ENCODE measurements at places on chromosomes 7 and 10.
A peak's percentile ranks its signal among the peaks of the same experiment; 100 is the strongest.

DNA sequence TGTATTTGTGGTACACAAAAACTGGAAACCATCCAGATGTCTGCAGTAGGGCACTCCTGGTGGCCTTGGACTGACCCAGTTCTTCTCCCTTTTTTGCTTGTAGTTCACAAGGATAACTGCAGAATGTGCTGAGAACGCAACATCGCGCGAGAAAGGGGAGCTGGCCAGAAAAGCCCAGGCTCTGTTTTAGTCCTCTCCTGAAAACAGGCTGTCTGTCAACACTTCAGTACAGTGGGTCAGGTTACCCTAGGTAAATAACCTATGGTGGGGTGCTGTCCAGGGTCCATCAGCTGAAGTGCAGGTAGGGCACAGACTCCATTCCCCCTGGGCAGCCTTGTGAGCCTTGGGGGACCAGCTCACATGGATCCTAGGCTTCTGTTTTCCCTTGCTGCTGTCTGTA lies 495.8 kb downstream of the MDFIC start:
- no peak for DNase-seq

DNA sequence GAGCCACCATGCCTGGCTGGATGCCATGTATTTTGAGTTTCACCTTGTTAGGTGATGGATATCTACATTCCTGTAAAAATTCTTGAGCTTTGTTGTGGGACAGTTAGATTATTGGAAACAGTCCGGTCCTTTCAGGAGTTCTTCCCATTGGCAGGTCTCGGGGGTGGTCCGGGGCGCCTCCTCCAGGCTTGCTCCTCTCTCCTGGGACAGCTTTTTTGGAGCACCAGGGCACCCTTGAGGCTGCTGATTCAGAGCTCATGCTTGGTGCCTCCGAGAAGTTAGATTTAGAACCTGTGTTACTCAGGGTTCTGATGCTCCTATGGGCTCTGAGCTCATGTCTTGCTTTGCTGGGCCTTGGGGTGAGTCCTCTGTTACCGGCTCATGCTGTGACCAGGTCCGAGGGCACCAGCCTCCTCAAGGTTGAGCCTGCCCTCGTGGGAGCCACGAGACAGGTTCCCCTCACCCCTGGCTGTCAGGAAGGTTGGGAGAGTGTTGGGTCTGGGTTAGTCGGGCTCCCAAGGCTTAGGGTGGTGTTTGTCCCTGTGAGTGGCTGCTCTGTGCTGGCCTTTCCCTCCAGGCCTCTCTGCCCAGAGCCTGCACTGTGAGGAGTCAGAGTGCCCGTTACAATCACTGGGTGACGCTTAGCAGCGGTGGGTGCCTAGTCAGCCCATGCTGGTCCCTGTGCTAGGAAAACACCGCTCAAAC lies 6.0 kb downstream of the SPRN start:
- DNase-seq: no peak

DNA sequence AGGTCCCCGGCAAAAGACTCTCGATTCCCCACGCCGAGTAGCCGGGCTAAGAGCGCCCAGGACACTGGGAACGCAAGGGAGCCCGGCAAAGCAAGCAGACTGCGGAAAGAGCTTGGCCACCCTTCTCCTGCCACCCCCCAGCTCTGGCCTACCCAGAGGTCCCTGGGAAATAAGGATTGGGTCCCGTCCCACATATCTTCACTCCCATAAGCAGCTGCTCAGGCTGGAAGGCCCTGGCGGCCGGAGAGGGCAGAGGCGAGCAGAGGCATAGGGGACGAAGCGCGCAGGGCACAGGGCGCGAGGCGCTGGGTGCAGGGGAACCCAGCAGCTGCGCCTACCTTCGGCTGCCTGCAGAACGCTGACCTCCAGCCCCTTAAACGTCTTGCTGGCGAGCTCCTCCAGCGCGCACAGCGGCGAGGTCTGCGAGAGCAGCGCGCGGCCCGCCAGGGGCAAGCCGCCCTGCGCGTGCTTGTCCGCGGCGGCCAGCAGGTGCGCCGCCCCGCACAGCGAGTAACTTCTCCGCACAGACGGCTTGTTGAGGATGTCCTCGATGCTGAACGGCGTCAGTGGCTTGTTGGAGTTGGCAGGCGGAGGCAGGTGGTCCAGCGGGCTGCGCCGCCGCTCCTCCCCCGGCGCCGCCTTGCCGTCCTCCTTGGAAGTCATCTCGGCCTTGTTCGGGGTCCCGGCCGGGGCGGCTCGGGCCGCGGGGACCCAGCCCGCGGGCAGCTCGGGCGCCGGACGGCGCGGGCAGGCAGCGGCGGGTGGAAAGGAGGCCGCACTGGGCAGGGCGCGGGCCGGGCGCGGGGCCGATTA lies 904 bp downstream of the LBX1 start:
- DNase-seq: no peak

DNA sequence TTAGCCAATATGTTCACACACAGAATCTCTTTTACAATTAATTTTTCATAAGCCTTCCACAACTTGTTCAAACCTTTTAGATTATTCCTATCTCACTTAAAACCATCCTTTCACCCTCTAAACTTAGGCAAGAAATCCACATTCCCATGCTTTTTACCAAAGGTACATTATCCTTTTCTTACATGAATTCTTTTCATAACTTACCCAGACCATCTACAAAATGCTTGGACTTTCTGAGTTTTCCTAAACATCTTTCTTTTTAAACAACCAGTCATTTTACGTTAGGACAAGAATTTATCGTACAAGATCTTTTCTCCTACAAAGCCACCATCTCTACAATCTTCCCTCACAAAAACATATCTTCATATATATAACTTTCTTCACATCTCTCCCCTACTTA lies 18.8 kb upstream of the GARS1 start:
- no peak for DNase-seq

DNA sequence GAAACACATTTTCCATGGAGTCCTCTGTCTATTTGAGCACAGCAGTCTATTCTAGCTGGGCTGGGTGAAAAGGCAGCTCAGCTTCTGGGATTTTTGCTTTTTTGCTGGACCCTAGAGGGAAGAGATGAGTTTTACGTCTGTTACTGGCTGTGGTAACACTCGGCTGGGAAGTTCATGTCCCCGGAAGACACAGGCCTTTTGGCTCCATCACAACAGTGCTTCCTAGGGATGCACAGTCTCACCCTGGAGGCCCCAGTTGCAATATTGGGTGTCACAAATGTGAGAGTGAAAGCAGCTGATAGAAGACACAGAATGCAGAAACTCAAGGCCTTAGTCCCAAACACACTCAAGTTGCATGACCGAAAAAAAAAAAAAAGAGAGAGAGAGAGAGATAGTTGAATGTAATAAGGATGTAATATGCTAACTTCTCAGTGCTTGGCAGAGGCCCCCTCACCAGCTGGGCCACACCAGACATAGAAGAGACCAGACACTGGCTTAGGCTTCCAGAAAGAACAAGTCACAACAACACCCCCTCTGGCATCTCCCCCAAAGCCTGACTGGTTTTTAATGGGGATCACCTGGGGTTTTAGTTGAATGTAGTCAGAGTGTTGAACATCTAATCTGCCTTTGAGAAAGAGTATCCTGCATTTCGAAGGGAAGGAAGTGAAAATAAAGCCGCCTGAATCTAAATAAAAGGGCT lies 545.4 kb upstream of the FZD8 start:
- no peak for DNase-seq

- DNase-seq: no peak
Measured at GRCh38 chr10:79136236-79137005, 67.7 kb downstream of the ZMIZ1 start.

DNA sequence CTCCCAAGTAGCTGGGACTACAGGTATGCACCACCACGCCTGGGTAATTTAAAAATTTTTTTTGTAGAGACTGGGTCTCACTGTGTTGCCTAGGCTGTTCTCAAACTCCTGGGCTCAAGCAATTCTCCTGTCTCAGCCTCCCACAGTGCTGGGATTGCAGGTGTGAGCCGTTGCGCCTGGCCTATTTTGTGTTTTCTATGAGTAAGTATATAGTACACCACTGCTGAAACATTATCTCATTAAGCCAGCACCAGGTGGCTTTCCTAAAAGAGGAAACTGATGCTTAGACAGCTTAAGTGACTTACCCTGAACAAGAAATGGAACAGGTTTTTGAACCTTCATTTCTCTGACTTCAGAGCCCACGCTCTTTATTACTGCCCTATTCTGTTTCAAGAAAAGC lies 7.8 kb upstream of the PTPN12 start:
- no peak for DNase-seq

DNA sequence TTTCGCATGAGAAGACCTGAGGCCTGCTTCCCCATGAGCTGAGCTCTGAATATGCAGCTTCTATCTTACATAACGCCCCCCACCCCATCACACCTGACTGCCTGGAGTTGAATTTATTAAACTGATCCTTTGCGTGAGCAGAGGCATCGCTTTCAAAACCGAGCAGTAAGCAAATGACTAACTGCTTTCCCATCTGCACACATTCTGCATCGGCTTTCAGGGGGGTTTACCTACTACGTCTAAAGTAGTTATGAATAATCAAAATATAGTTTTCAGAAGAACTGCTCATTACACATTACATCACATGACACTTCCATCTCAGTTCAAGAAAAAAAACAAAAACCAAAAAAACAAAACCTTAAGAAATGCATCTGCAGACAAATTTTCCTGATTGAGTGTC lies 54.7 kb upstream of the EGR2 start:
- no peak for DNase-seq

- DNase-seq: no peak
Measured at GRCh38 chr10:23200997-23201652, 9.0 kb downstream of the PTF1A start.

DNA sequence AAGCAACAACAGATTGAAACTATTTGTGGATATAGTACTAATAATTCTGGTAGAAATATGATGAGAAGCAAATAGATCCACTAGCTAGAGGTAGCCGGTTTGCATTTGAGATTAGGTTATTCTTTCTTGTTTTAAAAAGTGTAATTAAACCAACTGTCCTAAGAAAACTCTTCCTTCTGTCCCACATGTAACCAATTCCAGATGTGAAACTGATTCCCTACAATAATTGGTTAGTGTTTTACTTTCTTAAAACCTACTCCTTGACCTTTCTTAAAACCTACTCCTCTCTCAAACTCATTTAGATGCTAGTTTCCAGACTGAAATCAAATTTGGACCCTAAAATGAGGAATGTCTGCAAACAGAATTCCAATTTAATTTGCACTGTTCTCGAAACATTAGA lies 521.5 kb downstream of the SUGCT start:
- DNase-seq: no peak

GRCh38 chr7:123846217-123846891 lies 1.4 kb downstream of the HYAL4 start:
- no peak for DNase-seq

DNA sequence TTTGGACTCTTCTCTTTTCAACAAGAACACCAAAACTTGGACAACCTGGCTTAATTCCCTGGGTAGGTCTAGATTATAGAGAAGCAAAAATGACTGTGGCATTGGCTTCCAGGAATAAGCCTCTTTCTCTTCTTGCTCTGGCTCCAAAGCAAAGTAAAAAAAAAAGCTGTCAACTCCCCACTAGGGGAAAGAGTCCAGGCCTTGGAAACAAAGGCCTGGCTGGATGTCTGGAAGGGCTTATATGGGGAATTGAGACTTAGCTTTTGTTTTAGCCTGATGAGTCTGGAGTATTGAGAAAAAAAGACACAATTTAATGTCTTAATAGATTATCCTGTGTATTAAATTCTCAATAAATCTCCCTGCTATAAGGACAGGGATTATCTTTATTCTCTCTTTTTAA lies 300.6 kb downstream of the SORCS3 start:
- no peak for DNase-seq

DNA sequence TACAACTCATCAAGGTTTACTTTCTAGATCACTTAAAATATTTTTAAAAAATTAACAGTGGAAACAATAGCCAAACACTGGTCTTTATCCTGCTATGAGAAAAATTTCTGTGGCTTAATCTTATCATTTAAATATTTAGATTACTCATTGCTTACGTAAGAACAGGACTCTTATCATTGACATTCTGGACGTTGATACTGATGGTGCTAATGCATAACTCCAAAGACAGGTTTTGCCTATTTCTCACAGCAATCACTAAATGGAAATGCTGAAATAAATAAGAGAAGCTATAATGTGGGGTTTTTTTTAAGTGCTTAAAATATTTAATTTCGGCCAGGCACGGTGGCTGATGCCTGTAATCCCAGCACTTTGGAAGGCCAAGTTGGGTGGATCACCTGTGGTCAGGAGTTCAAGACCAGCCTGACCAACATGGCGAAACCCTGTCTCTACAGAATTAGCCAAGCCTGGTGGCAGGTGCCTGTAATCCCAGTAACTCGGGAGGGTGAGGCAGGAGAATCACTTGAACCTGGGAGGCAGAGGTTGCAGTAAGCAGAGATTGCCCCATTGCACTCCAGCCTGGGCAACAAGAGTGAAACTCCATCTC lies 195.0 kb downstream of the HGF start:
- no peak for DNase-seq

DNA sequence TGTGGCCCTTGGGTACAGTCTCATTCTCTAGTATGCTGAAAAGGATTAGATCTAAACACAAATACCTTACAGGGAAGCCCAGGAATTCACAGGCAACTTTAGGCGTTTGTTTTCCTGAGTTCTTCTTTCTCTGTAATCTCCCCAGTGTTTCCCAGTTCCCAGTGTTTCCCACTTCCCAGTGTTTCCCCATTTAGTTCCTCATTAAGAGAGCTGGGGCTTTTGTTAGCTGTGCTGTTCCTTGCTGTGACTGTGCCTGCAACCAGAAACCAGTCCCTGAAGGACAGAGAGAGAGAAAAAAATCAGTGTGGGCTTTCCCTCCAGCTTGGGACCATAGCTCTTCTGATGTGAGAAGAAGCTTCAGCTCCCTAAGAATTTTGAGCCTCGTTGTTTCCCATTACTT lies 802.9 kb upstream of the COBL start:
- DNase-seq: no peak

DNA sequence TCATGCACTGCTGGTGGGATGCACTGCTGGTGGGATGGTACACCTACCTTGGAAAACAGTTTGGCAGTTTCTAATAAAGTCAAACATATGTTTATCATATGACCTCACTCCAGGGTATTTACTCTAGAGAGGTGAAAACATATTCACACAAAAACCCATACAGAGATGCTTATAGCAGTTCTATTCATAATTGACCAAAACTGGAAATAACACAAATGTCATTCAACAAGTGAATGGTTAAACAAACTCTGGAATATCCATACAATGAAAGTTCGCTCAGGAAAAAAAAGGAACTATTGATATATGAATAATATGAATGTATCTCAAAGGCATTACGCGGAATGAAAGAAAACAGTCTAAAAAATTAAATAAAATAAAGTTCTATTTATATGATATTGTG lies 19.5 kb downstream of the CCDC71L start:
- DNase-seq: no peak

GRCh38 chr7:585229-585711 lies 65.6 kb upstream of the PDGFA start:
- DNase-seq: peak; percentile 69

DNA sequence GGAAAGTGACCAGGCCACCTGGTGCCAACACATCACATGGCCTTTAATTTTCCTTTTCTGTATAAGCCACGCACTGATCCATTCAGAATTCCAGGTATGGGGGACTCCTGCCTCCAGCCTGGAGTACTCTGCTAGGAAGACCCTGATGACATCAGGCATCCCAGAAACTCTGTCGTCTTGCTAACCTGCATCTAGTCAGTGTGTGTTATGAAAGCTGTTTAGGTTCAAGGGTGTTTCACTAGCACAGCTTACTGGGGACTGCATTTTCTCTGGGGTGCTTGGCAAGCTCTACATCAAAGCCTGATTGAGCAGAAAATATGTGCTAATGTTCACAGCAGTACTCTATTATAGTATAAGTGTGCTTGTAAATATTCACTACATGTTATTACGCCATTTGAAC lies 100.6 kb upstream of the MGMT start:
- DNase-seq: no peak

GRCh38 chr10:97140902-97141745 lies 44.6 kb downstream of the SLIT1 start:
- no peak for DNase-seq

- DNase-seq: no peak
Measured at GRCh38 chr7:90749774-90750173, 153.7 kb downstream of the CDK14 start.
